ENCODE measurements at places on chromosomes 7 and 10. TPM values are rescaled to one million over a fixed set of nuclear protein-coding genes. Genes with fewer than 3 reads are reported as not detected.

GRCh38 chr10:113522460-113522859 lies 30.4 kb upstream of the HABP2 start:
- no peaks in the 10 kb centered on the region for H3K36me3 ChIP-seq
- no peaks in the 10 kb centered on the region for H3K4me1 ChIP-seq
- no peak for DNase-seq
- H3K4me3 ChIP-seq = no peak overlapping the region
- H3K27ac ChIP-seq = no peak overlapping the region

GRCh38 chr7:121798896-121799295 lies 74.1 kb upstream of the PTPRZ1 start:
- no peaks in the 10 kb centered on the region for H3K27me3 ChIP-seq
- no peak for DNase-seq
- no peaks in the 10 kb centered on the region for H3K4me1 ChIP-seq
- H3K36me3 ChIP-seq = no peaks in the 10 kb centered on the region
- no peak overlapping the region for H3K4me3 ChIP-seq
- no peak overlapping the region for H3K27ac ChIP-seq

Gene ZNF25
- 3.6 TPM for polyA plus RNA-seq

Gene ZNF282
- polyA plus RNA-seq = 12.9 TPM

- peaks cover 6% of the 10 kb centered on the region for H3K4me1 ChIP-seq
- peak overlapping the region; percentile 92 for H3K4me3 ChIP-seq
- H3K27me3 ChIP-seq = no peaks in the 10 kb centered on the region
- peak; percentile 67 for DNase-seq
- no peaks in the 10 kb centered on the region for H3K36me3 ChIP-seq
These were observed 16.9 kb upstream of the GPR146 start for GRCh38 chr7:1027242-1028043.

DNA sequence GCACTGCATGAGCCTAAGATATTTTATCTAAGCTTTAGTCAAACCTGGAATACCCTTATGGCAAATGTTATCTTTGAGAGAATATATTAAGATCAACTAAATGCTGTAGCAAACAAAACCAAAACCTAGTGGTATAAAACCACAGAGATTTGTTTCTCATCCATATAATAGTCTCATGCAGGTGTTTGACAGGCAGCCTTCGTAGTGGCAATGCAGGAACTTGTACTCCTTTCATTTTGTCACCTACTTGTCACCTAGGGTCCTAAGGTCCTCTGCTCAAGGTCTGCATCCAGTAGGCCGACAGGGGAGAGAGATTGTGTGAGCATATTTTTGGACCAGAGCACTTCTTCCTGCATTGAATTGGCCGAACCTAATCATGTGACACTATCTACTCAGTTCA lies 352.6 kb downstream of the GPR37 start:
- H3K27ac ChIP-seq = no peak overlapping the region
- no peak overlapping the region for H3K4me3 ChIP-seq
- DNase-seq = no peak
- H3K36me3 ChIP-seq = no peaks in the 10 kb centered on the region
- peaks cover 6% of the 10 kb centered on the region for H3K27me3 ChIP-seq

DNA sequence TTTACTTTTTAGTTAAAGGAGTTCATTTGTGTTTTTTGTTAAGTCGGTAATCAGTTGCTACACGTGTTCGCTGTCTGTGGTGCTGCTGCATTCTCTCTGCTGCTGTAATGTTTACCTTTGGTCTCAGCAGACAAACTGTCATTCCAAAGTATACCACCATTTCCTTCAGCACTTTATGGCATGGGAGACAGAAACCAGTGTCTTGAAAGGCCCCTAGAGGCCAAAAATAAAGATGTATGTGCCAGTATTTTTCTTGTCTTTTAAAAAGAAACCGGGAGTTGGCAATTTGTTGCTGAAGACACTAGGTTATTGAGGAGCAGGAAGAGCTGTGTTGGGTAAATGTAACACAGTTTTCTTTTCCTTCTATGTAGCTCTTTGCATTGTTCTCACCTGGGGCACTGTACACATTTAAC lies 24.1 kb downstream of the ZNF92 start:
- H3K36me3 ChIP-seq = peaks cover 15% of the 10 kb centered on the region
- H3K27ac ChIP-seq = no peak overlapping the region
- no peak overlapping the region for H3K4me3 ChIP-seq
- DNase-seq = no peak

GRCh38 chr10:34745244-34745643 lies 69.9 kb downstream of the PARD3 start:
- H3K36me3 ChIP-seq = no peaks in the 10 kb centered on the region
- H3K4me3 ChIP-seq = no peak overlapping the region
- H3K27me3 ChIP-seq = no peaks in the 10 kb centered on the region
- DNase-seq = no peak

DNA sequence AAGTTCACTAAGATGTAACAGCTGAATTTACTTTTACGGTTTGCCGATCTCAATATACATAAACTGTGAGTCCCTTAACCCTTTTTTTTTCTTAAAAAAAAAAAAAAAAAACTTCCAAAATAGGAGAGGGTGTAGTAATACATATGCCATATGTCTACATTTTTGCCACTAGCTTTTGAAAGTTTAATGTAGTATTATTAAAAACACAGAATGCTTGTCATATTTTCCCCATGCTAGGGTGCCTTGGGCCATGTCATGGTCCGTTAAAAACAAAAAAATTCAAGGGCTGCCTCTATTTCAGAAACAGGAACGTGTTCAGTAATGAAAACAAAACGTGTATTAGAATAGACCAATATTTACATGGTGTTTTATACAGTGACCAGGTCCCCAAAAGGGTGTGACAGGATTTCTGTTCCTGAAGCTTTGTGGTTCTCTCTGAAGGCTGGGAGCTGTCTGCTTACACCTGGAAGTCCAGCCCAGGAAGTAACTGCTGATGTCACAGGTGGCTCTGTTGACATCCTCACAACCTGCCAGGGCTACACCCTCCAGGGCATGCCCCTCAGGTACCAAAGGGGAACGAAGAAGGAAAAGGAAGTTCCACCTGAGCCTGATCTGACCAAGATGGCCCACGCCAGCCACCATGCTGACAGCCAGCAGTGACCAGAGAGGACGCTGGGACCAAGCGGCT lies 79.0 kb downstream of the COBL start:
- H3K4me3 ChIP-seq = no peak overlapping the region
- no peaks in the 10 kb centered on the region for H3K36me3 ChIP-seq
- DNase-seq = no peak
- peaks cover 3% of the 10 kb centered on the region for H3K4me1 ChIP-seq
- no peaks in the 10 kb centered on the region for H3K27me3 ChIP-seq
- no peak overlapping the region for H3K27ac ChIP-seq

DNA sequence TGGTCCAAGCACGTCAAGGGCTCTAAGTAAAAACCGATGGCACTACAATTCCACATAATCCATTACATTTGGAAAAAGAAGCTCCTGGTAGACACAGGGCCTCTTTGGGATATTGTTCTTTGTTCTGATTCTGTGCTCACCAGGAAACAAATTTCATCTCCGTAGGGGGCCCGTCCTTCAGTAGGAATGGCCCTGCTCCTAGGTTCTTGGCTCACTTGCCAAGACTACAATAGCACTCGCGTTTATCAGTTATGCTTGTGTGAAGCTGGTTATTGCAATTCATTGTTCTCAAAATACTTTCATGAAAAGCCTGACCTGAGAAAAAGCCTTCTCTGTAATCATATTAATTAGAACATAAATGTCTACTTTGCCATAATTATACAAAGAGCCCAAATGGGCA lies 10.3 kb upstream of the ZC3HAV1L start:
- DNase-seq = no peak
- peaks cover 6% of the 10 kb centered on the region for H3K36me3 ChIP-seq
- no peaks in the 10 kb centered on the region for H3K27me3 ChIP-seq
- no peaks in the 10 kb centered on the region for H3K4me1 ChIP-seq
- H3K27ac ChIP-seq = no peak overlapping the region
- no peak overlapping the region for H3K4me3 ChIP-seq

Gene HMX2
- 0.19 TPM for polyA plus RNA-seq

Gene PLAU
- 3.0 TPM for polyA plus RNA-seq

DNA sequence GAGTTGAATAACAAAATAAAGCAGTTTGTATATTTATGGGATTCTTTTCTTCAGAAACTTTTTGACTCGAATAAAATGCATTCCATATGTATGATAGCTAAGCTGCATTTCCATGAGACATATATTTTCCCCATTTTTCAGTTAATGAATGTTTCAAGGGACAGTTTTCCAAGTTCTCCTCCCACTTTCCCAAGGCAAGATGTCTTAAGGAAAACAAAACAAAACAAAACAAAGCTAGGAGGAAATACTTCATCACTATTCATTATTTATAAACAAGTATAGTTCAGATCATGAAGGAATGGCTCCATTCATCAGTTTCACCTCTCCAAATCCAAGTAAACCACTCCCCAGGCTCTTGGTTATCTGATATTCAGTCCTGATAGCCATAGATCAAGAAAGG lies 261.0 kb downstream of the WDR11 start:
- no peak overlapping the region for H3K27ac ChIP-seq
- no peak overlapping the region for H3K4me3 ChIP-seq
- H3K36me3 ChIP-seq = no peaks in the 10 kb centered on the region
- no peaks in the 10 kb centered on the region for H3K4me1 ChIP-seq

Gene MSANTD7
- polyA plus RNA-seq = 3.5 TPM

Gene ANXA8L1
- polyA plus RNA-seq = 0.12 TPM

- no peaks in the 10 kb centered on the region for H3K27me3 ChIP-seq
- no peak overlapping the region for H3K27ac ChIP-seq
- no peaks in the 10 kb centered on the region for H3K4me1 ChIP-seq
- no peaks in the 10 kb centered on the region for H3K36me3 ChIP-seq
- DNase-seq = no peak
- no peak overlapping the region for H3K4me3 ChIP-seq
These were observed 44.1 kb upstream of the ADO start for GRCh38 chr10:62760401-62760800.

- H3K4me3 ChIP-seq = peak within 1 kb of the TSS; percentile 65
- peak within 1 kb of the TSS; percentile 93 for H3K27ac ChIP-seq
- no peaks in the 10 kb centered on the region for H3K4me1 ChIP-seq
These were observed at the start of gene EPDR1 for GRCh38 chr7:37920305-37920848. TSS of gene EPDR1 (plus strand) at chr7:37920640. CDS start at chr7:37920940, 300 bp downstream.

All from pancreas (tissue), 10 donors.